Left ventricle myocardium superior (tissue), 1 donor: ENCODE measurements at places on chromosomes 3 and 15. TPM values are rescaled to one million over a fixed set of nuclear protein-coding genes. Genes with fewer than 3 reads are reported as not detected.

The PPARG gene
- 24.0 TPM for total RNA-seq

The TMEM108 gene
- total RNA-seq = 0.52 TPM

The IL17RC gene
- total RNA-seq = 36.0 TPM

The CORO2B gene
- 5.9 TPM for total RNA-seq

The ASB14 gene
- 14.1 TPM for total RNA-seq

The DTX3L gene
- 10.5 TPM for total RNA-seq

The WHAMM gene
- total RNA-seq = 6.4 TPM

The C3orf85 gene
- total RNA-seq = not detected

The DNAH12 gene
- 0.02 TPM for total RNA-seq

The RPSA gene
- 372 TPM for total RNA-seq

The PHC3 gene
- total RNA-seq = 48.8 TPM

The GDPGP1 gene
- total RNA-seq = 13.8 TPM

The SLC9C1 gene
- 2.3 TPM for total RNA-seq

The SCAANT1 gene
- total RNA-seq = not detected

The GOLGA6L7 gene
- total RNA-seq = not detected

The EIF1B gene
- 329 TPM for total RNA-seq

The MITF gene
- 69.4 TPM for total RNA-seq

The DPPA2 gene
- not detected for total RNA-seq

The SCG5 gene
- not detected for total RNA-seq

The NOX5 gene
- total RNA-seq = not detected

The ZNF106 gene
- total RNA-seq = 558 TPM

The UBA7 gene
- 26.7 TPM for total RNA-seq

The TRH gene
- not detected for total RNA-seq

The CHRM5 gene
- not detected for total RNA-seq

The WDR93 gene
- not detected for total RNA-seq

The ZNF774 gene
- total RNA-seq = 4.9 TPM

The LPP gene
- total RNA-seq = 109 TPM

The CALML4 gene
- 0.99 TPM for total RNA-seq

The GABRG3 gene
- total RNA-seq = not detected
